Right atrium auricular region (tissue), 2 donors: ENCODE measurements at places on chromosomes 2 and 18. TPM values are rescaled to one million over a fixed set of nuclear protein-coding genes. Genes with fewer than 3 reads are reported as not detected.

GRCh38 chr2:144115739-144116291 lies 404.1 kb downstream of the ZEB2 start:
- no peaks in the 10 kb centered on the region for H3K36me3 ChIP-seq
- no peaks in the 10 kb centered on the region for H3K27me3 ChIP-seq
- no peak for DNase-seq
- H3K4me3 ChIP-seq: no peak overlapping the region
- H3K27ac ChIP-seq: no peak overlapping the region

DNA sequence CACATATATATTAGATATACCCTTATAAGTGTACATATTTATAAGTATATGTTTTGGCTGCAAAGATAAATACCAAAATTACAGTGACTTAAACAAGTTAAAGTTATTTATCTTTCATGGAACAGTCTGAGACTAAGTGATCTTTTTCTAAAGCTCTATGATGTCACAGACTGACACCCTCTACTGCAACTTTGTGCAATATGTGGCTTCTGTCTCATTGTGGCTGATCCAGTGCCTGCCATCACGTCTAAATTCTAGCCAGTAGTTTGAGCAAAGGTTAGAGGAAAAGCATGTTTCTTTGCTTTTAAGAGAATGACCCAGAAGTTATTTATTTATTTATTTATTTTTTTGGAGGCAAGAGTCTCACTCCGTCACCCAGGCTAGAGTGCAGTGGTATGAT lies 13.8 kb upstream of the GATA6 start:
- H3K4me1 ChIP-seq: no peaks in the 10 kb centered on the region
- no peak for DNase-seq
- H3K4me3 ChIP-seq: no peak overlapping the region
- no peak overlapping the region for H3K27ac ChIP-seq
- no peaks in the 10 kb centered on the region for H3K27me3 ChIP-seq

- no peaks in the 10 kb centered on the region for H3K27me3 ChIP-seq
- H3K4me1 ChIP-seq: no peaks in the 10 kb centered on the region
- no peak overlapping the region for H3K27ac ChIP-seq
These were observed 323.9 kb upstream of the RND3 start for GRCh38 chr2:150811259-150811855.

DNA sequence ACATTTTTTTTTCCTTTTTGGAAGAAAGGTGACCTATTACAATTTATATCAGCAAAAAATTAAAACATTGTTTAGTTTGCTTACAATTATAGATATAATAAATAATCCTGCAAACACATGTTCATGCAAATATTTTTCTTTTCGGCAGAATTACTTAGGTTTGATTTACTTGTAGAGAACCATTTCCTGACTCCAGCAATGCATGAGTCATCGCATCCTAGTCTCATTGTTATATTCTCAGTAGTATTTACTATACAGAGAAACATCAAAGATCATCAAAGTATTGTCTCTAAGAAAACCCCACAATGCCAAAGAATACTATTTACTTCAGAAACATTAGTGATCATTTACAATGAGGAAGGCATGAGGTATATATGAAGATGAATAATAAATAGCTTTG lies 40.4 kb upstream of the MTIF2 start:
- H3K4me1 ChIP-seq: no peaks in the 10 kb centered on the region
- H3K27me3 ChIP-seq: no peaks in the 10 kb centered on the region
- DNase-seq: no peak
- no peak overlapping the region for H3K27ac ChIP-seq

GRCh38 chr2:179428649-179429048 lies 164.0 kb upstream of the SESTD1 start:
- H3K27me3 ChIP-seq: no peaks in the 10 kb centered on the region
- H3K4me3 ChIP-seq: peak overlapping the region; percentile 12
- no peak overlapping the region for H3K27ac ChIP-seq
- no peaks in the 10 kb centered on the region for H3K36me3 ChIP-seq
- DNase-seq: no peak

DNA sequence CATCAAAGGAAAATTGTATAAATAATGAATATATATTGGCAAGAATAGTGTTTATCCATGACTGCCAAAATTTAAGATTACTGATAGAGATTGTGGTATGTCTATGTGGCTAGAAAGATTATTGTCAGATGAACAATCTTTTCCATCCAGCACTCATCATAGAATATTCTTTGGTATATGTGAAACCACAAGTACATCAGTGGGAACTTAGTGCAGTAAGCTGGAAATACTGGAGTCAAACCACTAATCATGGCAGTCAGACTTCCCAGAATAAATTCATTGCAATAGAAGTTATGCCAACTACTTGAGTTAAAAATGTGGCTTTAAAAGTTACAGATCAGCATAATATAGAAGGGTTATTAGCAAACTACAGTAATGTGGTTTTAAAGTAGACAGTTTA lies 310.3 kb downstream of the GULP1 start:
- no peaks in the 10 kb centered on the region for H3K27me3 ChIP-seq
- H3K27ac ChIP-seq: no peak overlapping the region
- no peaks in the 10 kb centered on the region for H3K36me3 ChIP-seq
- DNase-seq: no peak

DNA sequence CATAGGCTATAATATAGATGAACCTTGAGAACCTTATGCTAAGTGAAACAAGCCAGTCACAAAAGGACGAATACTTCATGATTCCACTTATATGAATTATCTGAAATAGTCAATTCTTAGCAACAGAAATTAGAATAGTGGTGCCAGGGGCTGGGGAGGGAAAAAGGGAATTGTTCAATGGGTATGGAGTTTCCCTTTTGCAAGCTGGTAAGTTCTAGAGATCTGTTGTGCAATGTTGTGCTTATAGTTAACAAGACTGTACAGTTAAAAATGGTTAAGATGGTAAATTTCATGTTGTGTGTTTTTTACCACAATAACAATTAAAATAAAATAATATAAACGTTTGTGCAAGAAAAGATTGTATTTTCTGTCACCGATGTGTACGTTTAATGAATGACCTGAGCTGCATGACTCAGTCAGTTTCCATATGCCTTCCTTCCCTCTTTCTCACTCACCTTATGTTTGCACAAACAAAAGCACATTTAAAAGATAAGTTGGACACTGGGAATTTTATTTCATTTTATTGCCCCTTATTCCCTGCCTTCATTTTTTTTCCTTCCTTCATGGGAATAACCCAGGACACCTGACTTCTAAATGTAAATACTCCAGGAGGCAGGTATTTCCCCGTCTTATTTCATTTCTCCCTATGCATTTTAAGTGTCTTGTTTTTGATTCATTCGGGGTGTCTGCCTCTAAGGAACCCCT lies 143.7 kb upstream of the TTC39C start:
- H3K27ac ChIP-seq: no peak overlapping the region
- no peak overlapping the region for H3K4me3 ChIP-seq
- H3K36me3 ChIP-seq: no peaks in the 10 kb centered on the region
- H3K27me3 ChIP-seq: no peaks in the 10 kb centered on the region
- no peak for DNase-seq

GRCh38 chr2:78644854-78645253 lies 380.6 kb upstream of the REG3G start:
- no peak for DNase-seq
- no peak overlapping the region for H3K27ac ChIP-seq
- H3K4me3 ChIP-seq: no peak overlapping the region
- no peaks in the 10 kb centered on the region for H3K27me3 ChIP-seq

GRCh38 chr2:38627391-38627790 lies 24.7 kb upstream of the HNRNPLL start:
- DNase-seq: no peak
- no peak overlapping the region for H3K4me3 ChIP-seq
- H3K27ac ChIP-seq: no peak overlapping the region
- no peaks in the 10 kb centered on the region for H3K36me3 ChIP-seq
- no peaks in the 10 kb centered on the region for H3K4me1 ChIP-seq

- no peaks in the 10 kb centered on the region for H3K4me1 ChIP-seq
- DNase-seq: no peak
- no peak within 1 kb of the TSS for H3K4me3 ChIP-seq
- H3K27ac ChIP-seq: no peak within 1 kb of the TSS
- H3K27me3 ChIP-seq: no peaks in the 10 kb centered on the region
These were observed at the start of gene TDRD15 for GRCh38 chr2:21123473-21124393. Gene TDRD15 (plus strand): TSS chr2:21123968. CDS start chr2:21137468, 13,500 bp downstream.

DNA sequence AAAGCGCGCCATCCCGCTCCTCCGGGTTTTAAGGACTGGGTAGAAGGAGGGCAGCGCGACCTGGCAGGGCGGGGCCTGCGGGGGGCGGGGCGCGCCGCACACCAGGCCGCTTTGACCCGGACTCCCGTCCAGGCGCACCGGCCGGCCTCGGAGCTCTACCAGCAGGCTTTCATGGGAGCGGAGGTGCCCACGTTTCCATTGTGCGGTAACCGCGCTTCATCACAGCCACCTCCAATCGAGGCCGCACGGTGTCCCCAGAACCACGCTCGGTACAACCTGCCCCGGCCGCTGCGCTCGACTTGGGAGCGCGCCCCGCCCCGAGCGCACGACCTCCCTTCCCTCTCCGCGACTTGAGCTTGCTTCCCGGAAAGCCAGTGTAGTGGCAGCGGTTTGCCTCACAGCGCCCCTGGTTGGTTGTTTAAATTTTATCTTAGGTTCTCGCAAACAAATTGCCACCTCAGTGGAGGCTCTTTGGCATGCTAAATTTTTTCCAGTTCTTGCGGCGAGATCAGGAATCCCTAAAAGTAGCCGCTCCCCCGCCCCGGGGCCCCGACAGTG lies 280 bp upstream of the CYP1B1 start:
- no peaks in the 10 kb centered on the region for H3K36me3 ChIP-seq
- H3K4me3 ChIP-seq: peak overlapping the region; percentile 62
- DNase-seq: peak; percentile 90
- no peaks in the 10 kb centered on the region for H3K27me3 ChIP-seq
- H3K27ac ChIP-seq: peak overlapping the region; percentile 91
- H3K4me1 ChIP-seq: no peaks in the 10 kb centered on the region

DNA sequence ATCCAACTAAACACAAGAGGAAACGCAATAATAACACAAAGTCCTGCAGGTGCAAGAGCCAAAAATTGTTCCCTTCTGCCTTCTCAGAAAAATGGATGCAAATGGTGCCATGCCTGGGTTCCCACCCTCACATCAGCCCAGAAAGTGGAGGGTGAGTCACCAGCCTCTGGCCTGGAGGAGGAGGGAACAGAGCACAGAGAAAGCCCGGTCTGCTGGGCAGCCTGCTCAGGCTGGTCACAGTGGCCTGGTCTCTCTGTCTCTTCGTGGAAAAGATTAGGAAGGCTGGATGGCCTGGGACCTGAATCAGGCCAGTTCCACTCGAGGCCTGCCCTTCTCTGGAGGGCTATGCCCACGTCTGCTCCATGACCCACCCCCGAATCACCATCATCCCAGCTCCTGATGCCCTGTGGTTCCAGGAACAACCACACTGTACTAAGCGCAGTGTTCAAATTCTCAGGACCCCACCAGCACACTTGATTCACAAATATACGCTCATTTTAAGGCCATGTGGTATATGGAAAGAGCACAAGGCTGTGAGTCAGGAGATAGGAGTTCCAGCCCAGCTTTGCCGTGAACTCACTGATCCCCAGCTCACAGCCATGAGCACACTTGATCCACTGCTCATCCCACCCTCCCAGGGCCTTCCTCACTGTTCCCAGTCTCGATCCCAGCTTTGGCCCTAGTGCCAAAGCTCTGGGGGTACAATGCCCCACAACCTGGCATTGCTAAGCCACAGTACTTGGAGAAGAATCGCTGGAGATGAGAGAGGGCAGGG lies 82.1 kb downstream of the ZBTB7C start:
- no peaks in the 10 kb centered on the region for H3K27me3 ChIP-seq
- no peaks in the 10 kb centered on the region for H3K4me1 ChIP-seq
- H3K36me3 ChIP-seq: no peaks in the 10 kb centered on the region

GRCh38 chr2:106956416-106956815 lies 70.4 kb upstream of the ST6GAL2 start:
- no peaks in the 10 kb centered on the region for H3K27me3 ChIP-seq
- no peaks in the 10 kb centered on the region for H3K36me3 ChIP-seq
- no peaks in the 10 kb centered on the region for H3K4me1 ChIP-seq
- DNase-seq: no peak

- no peak overlapping the region for H3K4me3 ChIP-seq
- no peaks in the 10 kb centered on the region for H3K27me3 ChIP-seq
- DNase-seq: no peak
- no peaks in the 10 kb centered on the region for H3K4me1 ChIP-seq
- no peaks in the 10 kb centered on the region for H3K36me3 ChIP-seq
These were observed 81.2 kb downstream of the TMEM18 start for GRCh38 chr2:595831-596592.

DNA sequence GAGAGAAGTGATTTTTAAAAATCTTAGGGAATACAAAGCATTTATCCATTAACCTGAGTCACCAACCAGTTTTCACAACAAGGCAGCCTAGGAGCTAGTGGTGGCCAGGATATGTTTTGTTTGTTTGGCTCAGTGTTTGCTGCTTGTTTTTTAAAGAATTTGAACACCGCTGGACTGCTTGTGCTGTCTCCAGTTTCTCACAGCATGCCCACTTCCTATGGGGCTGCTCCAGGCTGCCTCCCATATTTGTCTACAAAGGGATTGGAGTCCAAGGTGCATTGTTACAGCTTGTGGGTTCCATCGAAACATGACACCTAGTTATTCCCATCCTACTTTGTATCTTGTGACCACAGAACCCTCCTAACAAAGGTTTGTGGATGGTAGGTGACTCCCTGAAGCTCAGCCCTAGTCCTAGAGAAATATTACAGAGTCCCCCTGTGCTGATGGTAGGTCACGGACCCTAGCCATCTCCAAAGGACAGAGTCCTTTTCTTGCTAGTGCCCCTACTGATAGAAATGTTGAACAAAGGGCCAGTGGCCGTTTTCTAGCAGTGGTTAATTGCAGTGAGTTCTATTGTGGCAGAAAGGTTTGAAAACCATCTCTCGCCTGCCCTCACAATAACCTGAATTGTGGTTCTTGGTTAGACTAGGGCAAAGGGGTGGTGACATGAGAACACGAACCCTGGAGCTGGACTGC lies 23.2 kb downstream of the GPR39 start:
- no peak overlapping the region for H3K4me3 ChIP-seq
- H3K36me3 ChIP-seq: no peaks in the 10 kb centered on the region
- no peak for DNase-seq
- H3K27me3 ChIP-seq: no peaks in the 10 kb centered on the region
- no peak overlapping the region for H3K27ac ChIP-seq

- H3K36me3 ChIP-seq: no peaks in the 10 kb centered on the region
- no peaks in the 10 kb centered on the region for H3K27me3 ChIP-seq
- no peak overlapping the region for H3K4me3 ChIP-seq
- H3K4me1 ChIP-seq: no peaks in the 10 kb centered on the region
- DNase-seq: no peak
These were observed 235.2 kb upstream of the LINC00305 start for GRCh38 chr18:64384101-64384500.

Gene EIF2B4
- total RNA-seq: 36.3 TPM

Gene CNOT9
- 26.2 TPM for total RNA-seq

Gene UGT1A4
- total RNA-seq: not detected

Gene SCN3A
- total RNA-seq: 2.6 TPM

Gene PSMD14
- total RNA-seq: 25.3 TPM

Gene CABYR
- total RNA-seq: 0.67 TPM

Gene MOGAT1
- not detected for total RNA-seq

Gene CFC1
- 13.4 TPM for total RNA-seq

Gene SERPINB12
- not detected for total RNA-seq

Gene CDH19
- 30.4 TPM for total RNA-seq

Gene SGPP2
- 13.0 TPM for total RNA-seq

Gene ZNF513
- total RNA-seq: 6.2 TPM

Gene IL36A
- total RNA-seq: not detected

Gene B3GNT7
- total RNA-seq: 4.0 TPM
